ENCODE measurements at places on chromosomes 1 and 21.

- no peak for DNase-seq
Measured at GRCh38 chr1:20047096-20047495, 22.9 kb upstream of the PLA2G5 start.

DNA sequence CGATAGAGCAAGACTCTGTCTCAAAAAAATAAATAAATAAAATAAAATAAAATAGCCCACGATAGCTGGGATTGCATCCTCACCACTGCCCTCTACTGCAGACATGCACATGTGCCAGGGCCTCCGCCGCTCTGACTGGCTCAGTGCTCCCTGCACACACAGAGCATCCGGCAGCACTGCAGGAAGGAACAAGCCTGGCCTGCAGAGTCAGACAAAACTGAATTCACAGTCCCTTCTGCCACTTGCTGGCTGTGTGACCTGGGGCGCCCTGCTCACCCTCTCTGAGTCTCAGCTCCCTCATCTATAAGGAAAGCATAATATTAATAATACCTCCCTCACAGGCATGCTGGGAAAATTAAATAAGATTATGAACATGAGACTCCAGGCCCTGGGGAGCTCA, 35.4 kb downstream of the CSMD2 start:
- DNase-seq, result no peak

GRCh38 chr21:15498455-15498854, 231.3 kb upstream of the USP25 start:
- no peak for DNase-seq

DNA sequence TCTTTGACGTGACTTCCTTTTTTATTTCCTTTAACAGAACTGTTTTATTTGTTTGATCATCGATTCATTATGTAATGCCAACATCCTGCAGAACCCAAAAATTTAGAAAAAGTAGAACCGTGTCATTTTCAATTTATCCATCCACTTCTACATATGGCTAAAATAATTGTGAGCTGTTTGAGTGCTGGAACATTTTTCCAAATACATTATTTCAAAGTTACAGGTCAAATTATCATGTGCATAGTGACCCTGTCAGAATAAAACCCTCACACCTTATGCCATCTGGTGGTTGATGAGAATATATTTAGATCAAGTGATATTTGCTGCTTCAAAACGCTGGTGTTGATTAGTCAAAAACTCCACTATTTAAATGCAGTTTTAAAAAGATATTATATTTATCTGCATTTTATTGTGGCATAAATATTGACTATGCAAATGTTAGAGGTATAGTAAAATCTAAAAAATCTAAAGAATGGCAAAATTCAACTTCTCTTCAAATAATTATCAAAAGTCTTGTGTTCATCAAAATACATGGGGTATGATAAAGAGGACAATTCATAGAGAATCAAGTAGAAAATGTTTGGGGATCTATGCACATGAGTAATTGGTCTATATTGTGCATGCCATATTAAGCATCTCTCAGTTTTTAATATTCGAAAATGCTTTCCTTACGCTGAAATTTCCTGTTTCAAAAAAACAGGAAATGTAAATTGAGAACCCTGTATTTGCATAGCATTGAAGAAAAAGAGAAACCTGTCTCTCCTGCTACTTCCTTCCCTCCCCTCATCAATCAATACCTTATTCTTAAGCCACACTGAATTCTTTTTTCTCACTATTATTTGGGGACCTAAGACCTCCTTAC, 39.7 kb downstream of the UBE2U start:
- no peak for DNase-seq

- no peak for DNase-seq
Measured at GRCh38 chr1:79040424-79041082, 34.0 kb upstream of the ADGRL4 start.

DNA sequence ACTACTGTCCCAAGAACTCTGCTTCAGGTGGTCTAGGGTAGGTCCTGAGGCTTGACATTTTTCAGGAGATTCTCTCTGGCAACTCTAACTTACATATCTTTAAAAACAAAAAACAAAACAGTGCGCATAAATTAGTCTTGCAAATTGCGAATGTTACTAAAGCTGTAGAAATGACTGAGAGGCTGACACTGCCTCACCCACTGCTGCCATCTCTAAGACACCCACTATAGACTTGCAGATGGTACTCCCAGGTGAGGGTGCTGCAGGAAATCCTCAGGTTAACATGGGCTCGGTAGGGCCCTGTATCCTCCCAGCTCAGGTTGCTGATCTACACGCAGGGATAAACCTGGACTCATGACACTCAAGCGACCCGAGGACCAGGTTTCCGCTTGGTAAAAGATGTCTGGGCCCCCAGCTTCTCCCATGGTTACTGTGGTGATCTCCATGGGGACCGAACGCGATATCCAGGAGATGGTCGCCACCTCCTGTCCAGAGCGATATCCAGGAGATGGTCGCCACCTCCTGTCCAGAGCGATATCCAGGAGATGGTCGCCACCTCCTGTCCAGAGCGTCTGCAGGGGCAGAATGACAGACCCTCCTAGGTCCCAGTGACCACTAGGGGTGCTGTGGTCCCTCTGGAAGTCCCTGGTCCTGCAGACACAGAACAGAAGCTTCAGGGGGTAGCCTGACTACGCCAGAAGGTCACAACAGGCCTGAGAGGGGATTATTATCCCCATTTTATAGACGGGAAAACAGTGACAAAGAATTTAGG, 16.2 kb upstream of the LY9 start:
- no peak for DNase-seq

DNA sequence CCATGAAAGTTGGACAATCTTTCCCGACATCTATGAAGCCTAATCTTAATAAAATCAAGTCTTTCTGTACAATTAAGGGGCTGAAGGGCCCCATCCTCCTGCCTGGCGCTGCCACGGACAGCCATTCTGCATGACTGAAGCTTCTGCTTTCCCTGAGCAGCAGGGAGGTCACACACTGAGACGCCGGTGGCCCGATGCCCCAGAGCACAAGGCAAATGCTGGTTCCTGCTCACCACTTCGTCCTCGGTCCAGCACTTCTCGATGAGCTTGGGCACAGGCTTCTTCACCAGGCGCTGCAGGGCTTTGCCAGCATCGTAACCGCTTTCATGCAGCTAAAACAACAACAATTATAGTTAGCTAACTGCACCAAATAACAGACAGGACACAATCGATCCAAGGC, 147.8 kb downstream of the SLC45A1 start:
- DNase-seq, result no peak

GRCh38 chr1:86826856-86827255, 87.1 kb downstream of the SELENOF start:
- no peak for DNase-seq

DNA sequence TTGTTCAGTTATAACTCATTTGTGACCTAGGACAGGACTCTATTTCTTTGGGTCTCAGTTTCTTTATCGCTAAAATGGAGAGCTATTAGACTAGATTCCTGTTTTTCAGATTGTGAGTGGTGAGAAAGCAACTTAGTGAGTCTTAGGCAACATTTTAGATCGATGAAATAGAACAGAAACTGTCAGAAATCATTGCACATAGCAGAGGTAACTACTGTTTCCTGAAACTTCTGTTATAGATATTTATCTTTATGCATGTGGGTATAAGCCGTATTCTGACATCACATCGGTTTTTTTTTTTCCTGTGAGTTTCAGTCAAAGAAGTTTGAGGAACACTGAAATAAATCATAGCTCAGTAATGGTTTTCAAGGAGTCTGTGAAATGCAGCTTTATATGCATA, 42.1 kb upstream of the DNAJC6 start:
- no peak for DNase-seq

DNA sequence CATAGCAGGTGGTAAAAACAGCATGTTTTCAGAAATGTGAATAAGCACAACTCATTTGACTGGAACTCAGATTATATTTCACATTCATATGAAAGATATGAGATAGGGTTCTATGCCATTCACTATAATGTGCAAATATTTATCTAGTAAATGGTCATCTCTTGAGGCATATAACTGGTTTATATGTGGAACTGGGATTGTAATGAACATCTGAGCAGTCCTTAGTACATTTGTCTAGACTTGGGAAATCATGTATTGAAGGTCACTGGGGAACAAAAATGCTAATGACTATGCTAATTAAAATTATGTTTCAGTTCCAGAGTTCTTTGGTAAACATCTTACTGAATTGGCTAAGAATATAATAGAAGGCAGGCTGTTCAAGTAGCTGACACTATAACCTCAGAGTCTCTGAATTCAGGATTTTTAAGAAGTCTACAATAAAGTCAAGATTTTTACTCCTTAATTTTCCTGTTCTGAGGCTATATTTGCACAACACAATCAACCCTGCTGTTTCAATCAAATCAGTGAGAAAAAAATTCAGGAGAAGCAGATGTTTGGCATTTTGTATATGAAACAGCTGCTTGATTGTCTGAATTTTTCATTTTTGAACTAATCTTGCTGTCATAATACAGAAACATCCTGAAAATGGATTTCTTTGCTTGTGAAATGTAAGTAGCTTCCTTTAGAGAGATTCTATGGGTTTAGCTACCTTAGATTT, 244.8 kb upstream of the RGS18 start:
- no peak for DNase-seq

GRCh38 chr1:58431901-58432620, 114.5 kb downstream of the OMA1 start:
- DNase-seq, result no peak

DNA sequence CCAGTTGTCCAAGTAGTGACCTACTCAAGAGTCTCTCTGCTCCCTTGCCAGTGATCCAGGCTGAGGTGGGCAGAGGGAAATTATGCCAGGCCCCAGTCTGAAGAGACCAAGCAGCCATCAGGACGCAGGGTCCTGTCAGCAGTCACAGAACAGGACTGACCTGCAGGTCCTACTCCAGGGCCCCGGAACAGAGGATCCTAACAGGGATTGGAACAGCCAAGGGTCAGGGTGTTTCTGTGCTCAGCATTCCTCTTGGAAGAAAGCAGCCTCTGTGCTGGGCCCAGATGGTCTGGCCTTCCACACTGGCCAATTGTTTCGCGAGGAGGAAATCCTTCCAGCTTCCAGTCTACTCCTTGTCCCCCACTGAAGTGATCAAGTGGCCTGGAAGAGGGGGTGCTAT, 41.6 kb upstream of the USP1 start:
- no peak for DNase-seq

- DNase-seq, result no peak
Measured at GRCh38 chr1:30976143-30976542, 67.6 kb upstream of the SDC3 start.

GRCh38 chr1:6003568-6004411, 11.6 kb upstream of the NPHP4 start:
- no peak for DNase-seq

- no peak for DNase-seq
Measured at GRCh38 chr1:56535362-56535761, 44.0 kb downstream of the PLPP3 start.

- no peak for DNase-seq
Measured at GRCh38 chr1:180898441-180899219, 14.1 kb upstream of the KIAA1614 start.

DNA sequence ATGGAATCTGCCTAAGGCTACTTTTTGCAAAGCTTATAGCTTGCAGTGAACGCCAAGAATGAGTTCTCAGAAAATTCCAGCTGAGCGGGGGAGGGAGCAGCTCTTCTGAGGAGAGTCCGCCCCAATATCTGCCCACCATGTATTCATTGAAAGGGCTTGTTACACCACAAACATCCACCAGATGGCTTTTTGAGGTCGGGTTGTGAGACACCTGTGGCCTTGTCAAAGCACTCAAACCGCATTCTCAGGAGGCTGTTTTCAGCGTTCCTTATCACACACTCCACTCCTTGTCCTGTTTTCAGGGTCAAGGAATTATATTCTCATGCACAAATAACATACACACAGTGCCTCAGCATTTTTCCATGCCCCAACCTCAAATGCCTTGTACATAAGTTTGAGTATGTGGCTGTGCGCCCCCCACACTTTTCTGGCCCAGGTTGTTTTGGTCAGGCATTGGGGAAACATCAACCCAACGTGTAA, 3.9 kb upstream of the C4BPB start:
- no peak for DNase-seq

GRCh38 chr1:23178414-23178813, 9.8 kb upstream of the LUZP1 start:
- no peak for DNase-seq

DNA sequence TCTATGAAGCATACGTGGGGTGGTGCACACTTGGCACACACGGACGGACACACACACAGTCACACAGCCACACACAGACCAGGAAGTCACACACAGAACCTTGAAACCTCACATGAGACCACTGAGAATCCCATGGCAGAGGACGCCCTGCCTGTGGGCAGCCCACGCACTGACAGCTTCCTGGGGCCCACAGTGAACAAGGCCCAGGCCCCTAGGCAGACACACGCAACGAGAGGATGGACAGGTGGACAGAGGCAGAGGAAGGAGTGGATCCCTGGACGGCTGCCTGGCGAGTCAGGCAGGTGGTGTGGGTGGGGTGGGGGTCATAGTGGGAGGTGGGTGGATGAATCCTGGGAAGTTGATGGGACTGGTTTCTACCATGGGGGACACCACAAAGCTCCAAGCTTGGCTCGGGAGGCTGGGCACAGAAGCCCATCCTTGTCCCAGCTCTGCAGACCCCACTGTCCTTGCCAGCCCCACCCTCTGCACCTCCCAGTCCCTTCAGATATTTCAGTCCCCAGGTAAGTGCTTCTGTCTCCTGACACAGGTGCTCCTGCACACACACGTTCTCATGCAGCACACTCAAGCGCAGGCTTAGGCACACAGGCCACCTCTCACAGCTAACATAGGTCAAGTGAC, 49.1 kb downstream of the WNT9A start:
- DNase-seq, result no peak

GRCh38 chr21:38254970-38255369, 1.8 kb upstream of the KCNJ15 start:
- DNase-seq, result no peak

GRCh38 chr1:8004803-8005573, 21.1 kb downstream of the ERRFI1 start:
- DNase-seq, result no peak

GRCh38 chr1:28775121-28775942, 36.6 kb upstream of the OPRD1 start:
- DNase-seq, result peak; percentile 34

- DNase-seq, result no peak
Measured at GRCh38 chr1:228989992-228990827, 254.9 kb downstream of the RHOU start.

DNA sequence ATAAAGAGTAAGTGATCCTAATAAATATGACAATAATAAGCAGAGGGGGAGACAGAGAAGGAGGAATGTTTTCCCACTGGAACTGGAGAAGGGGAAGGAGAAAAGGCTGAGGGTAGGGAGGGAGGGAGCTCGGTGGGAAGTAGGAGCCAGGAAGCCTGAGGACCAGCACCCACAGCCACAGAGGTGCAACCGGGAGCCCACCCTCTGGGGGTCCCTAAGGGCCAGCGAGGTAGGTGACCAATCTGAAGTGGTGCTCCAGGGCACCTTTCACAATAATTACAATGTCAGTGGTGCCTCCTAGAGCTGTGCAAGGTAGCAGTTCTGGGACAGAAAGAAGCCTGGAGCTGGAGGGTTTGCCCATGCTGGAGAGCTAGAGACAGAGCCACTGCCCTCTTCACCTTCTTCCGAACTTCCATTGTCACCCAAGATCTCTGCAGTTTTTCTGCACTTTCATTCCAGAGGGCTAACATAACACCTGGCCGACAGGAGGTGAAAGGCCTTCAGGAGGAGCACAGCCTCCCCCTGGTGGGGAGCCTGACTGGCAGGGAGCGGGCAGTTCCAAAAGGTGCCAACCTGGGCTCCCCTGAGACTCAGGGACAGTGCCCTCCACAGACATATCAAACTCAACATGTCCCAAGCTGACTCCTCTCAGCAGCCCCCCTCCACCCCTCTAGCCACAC, 4.1 kb upstream of the AHCYL1 start:
- DNase-seq, result no peak
